ENCODE measurements at places on chromosomes 4 and X. TPM values are rescaled to one million over a fixed set of nuclear protein-coding genes. Genes with fewer than 3 reads are reported as not detected.

DNA sequence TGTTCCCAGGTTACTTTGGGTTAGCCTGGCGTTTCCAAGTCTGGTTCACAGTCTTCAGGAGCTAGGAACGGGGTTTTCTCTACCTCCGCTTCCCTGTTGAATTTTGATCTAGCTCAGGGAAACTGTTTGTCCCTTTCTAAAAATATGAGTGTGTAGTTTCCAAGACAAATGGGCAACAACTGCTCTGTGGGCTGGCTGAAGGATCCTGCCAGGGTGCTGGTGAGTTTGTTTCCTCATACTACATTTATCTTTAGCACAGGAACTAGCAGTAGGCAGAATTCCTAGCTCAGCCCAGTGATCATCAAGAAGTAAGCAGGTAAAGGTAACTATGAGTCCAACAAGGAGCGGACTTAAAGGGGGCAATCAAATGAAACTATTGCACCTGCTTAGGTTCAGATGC, 13.3 kb upstream of the FAM47E start:
- DNase-seq: no peak

GRCh38 chr4:100268789-100269188, 78.5 kb upstream of the DDIT4L start:
- no peak for DNase-seq

- no peak for DNase-seq
Measured at GRCh38 chr4:1002131-1002630, 9.0 kb upstream of the SLC26A1 start.

DNA sequence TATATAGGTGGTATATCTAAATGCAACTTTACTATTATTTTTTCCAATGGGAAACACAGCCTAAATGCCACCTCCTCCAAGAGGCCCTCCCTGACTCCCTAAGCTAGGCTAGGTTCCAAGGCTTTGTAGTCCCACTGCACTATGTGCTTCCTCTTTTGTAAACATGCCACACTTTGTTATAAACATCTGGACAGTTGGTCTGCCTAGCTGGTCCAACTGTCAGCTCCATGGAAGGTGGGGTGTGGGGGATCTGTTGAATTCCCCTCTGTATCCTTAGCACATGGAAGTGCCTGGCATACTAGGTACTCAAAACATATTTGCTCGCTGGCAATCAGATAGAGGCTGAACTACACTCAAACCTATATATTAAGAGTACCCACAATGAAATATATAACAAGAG, 63.4 kb downstream of the SLC9A7 start:
- no peak for DNase-seq

DNA sequence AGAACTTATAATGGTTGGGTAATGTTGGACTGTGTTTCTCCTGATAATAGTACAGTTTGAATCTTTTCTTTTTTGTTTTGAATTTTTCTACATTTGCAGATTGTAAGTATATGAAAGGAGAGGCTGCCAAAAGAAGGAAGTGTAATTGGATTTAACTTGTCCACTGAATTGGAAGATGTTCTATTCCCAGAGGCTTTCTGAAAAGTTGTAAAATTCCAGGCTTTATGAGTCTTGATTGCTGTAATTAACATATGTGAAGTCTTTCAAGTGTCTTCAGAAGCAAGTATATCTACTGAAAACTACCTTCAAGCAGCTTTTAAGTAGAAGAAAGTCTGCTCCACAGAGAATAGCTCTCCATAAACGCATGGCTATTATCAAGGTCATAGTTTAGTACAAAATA, 2456.4 kb downstream of the PCDH7 start:
- DNase-seq: no peak

DNA sequence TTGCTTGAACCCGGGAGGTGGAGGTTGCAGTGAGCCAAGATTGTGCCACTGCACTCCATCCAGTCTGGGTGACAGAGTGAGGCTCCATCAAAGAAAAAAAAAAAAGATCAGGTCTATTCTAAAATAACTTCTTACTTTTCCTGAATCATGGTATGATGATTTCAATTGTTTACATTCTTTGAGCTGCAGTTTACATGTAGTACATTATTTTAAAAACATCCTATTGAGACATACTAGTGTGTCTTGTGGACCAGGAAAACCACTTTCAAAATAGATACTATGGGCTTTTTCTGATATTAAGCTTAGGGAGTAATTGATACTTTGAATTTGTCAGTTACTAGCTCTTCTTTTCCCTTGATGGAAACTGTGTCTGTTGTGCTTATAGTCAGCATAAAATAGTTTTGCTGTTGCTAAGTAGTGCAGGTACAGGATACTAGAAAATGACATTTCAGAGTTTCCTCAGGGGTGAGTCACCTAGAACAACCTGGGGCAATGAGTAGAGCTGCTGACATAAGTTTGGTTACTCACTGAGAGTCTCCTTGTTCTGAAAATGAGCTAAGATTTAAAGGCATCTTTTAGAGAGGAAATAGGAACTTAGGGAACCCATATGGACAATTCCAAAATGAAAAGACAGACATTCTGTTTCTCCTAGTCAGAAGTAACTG, 53.2 kb upstream of the C4orf54 start:
- DNase-seq: no peak

- no peak for DNase-seq
Measured at GRCh38 chr4:164224871-164225270, 529.1 kb upstream of the SMIM31 start.

GRCh38 chrX:136620780-136621179, 27.2 kb upstream of the CD40LG start:
- no peak for DNase-seq

- peak; percentile 35 for DNase-seq
Measured at GRCh38 chr4:156475322-156475721, 496.3 kb downstream of the PDGFC start.

The MAD2L1 gene
- polyA plus RNA-seq: 35.8 TPM

The DYNLT3 gene
- polyA plus RNA-seq: not detected

The BEX1 gene
- polyA plus RNA-seq: 2.3 TPM

The ENAM gene
- 1.4 TPM for polyA plus RNA-seq
